HFF-Myc (cell line): ENCODE measurements at places on chromosomes 3 and 15.

DNA sequence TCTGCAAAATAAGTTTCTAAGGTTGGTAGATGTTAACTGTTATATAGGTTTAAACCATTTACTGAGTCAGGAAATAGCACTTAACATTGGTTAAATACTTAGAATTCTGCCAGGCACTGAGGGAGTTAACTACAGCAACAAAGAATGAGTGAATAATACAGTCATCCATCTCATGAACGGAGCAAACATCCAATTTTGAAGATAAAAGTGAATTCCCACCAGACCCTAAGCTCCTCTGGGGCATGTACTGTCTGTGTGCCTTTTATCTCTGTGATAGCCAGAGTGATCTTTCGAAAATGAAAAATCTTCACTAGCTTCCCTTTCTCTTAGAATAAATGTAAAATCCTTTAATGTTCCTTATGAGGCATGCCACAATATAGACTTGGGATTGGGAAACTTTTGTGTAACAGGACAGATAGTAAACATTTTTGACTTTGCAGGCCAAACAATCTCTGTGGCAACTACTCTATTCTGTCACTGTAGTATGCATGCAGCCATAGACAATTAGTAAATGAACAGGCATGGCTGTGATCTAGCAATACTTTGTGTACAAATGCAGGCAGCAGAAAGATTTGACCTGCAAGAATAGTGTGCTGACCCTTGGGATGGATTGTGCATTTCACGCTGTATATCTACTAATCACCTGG, 294.5 kb upstream of the LMCD1 start:
- no peak for DNase-seq

DNA sequence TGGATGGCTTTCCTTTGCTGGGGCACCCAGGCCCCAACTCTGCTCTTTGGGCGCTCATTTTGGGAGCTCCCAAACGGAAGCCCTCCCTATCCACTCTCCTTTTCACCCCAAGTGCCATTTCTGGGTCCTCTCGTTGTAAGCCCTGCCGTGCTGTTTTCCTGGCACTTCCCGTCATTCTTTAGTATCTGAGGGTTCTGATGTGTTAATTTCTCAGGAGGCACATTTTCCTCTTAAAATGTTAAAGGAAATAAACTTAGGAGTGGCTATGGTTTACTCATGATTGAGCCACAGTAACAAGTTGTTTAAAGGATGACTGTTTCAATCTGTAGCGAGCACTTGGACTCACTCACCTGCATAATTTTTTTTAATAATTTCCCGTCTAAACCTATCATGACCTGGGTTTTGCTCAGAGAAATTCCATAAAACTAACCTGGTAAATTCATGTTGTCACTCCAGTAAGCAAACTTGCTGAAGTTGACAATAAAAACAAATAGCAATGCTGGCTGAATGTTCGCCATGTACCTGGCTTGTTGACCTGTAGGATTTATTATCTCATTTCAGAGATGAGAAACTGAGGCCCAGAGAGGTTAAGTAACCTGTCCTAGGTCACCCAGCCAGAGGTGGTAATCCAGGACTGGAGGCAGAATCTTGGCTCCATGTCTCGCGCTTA, 10.6 kb downstream of the ALDH1A3 start:
- DNase-seq: no peak

DNA sequence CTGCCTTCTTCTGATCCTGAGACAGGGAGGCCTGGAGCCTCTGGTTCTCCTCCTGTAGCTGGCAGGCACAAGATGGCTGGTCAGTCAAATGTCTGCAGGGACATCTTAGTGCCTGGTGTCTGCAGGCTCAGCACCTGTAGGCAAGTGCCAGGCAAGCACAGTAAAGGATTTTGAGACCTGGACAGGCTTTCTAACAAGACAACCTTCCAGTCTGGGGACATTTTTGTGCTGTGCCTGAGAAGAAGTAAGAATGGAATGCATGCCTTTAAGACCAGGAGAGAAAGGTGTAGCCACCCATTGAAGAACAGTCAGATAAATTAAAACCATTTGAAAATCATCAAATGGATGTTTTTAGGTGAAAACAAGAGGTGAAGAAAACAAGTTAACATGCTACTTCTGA, 31.2 kb downstream of the DZIP1L start:
- DNase-seq: no peak

DNA sequence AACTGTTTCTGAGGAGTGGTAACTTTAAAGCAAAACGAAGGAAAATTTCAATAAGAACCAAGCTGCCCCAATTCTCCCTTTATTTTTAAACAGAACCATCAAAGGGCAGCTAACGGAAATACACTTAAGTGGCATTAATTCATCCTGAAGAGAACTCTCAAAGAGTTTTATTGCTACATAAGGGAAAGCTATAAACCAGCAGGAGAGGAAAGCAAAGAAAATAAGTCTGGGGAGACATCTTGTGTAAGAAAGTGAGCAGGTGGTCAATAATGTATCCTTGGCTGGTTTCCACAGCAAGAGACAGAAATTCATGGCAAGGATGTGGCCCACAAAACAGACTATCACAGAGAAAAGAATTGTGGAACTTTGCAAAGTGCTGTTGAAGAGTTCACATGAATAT, 40.0 kb upstream of the CMSS1 start:
- DNase-seq: no peak

DNA sequence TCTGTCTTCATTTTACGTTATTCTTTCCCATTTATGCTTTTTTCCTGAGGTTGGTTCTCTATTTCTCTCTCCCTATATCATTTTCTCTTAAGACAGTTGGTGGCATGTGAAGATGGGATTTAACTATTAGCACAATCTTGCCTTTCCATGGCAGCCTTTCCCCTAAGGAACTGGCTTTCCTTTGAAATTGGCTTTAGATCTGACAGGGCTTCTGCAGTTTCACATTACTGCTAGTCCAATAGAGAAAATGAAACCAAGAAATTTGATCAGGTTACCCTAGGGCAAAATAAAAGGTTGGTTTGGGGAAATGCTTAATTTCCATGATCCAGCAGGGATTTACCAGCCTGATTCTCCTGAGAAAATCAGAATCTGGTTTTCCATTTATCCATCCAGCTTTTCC, 22.7 kb upstream of the CHL1 start:
- DNase-seq: no peak

DNA sequence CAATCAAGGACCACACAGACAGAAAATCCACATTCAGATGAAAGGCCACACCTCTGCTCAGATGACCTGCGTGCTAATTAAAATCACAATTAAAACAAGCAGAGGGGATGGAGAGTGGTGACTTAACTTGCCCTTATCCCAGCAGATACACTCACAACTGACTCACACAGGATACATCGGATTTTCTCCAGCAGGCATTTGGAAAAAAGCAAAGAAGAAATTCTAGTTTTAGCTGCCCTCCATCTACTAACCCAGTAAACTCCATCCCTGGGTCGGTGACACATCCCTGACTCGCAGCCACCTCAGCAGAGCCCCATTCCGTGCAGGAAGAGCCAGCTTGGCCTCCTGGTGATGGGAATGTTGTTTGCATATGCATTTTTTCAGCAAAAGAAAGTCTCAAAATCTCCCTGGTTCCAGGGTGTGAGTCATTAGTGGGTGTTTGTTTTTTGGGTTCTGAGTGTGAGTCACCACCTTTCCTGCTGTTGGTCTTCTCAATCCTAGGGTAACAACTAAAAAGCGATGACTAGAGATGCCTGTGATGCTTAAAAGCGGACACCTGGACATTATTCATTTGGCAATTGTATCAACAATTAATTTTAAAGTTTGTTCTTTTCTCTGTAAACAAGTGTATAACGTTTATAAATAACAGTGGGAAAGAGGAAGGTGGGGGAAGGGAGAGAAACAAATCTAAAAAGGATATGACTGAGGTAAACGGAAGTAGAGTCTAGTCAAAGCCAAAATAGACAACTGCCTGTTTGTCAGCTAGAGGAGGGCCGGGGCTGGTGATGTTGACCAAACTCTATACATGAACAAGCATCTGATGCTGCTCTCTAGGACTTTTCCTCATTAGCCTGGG, 49.8 kb upstream of the SLC4A7 start:
- peak; percentile 95 for DNase-seq

- DNase-seq: no peak
These were observed 2.5 kb downstream of the XIRP1 start for GRCh38 chr3:39189959-39190269.

- DNase-seq: no peak
These were observed 1.8 kb downstream of the CLDN18 start for GRCh38 chr3:138011722-138012121.

- DNase-seq: no peak
These were observed 105.8 kb upstream of the RASGRP1 start for GRCh38 chr15:38670128-38671005.

DNA sequence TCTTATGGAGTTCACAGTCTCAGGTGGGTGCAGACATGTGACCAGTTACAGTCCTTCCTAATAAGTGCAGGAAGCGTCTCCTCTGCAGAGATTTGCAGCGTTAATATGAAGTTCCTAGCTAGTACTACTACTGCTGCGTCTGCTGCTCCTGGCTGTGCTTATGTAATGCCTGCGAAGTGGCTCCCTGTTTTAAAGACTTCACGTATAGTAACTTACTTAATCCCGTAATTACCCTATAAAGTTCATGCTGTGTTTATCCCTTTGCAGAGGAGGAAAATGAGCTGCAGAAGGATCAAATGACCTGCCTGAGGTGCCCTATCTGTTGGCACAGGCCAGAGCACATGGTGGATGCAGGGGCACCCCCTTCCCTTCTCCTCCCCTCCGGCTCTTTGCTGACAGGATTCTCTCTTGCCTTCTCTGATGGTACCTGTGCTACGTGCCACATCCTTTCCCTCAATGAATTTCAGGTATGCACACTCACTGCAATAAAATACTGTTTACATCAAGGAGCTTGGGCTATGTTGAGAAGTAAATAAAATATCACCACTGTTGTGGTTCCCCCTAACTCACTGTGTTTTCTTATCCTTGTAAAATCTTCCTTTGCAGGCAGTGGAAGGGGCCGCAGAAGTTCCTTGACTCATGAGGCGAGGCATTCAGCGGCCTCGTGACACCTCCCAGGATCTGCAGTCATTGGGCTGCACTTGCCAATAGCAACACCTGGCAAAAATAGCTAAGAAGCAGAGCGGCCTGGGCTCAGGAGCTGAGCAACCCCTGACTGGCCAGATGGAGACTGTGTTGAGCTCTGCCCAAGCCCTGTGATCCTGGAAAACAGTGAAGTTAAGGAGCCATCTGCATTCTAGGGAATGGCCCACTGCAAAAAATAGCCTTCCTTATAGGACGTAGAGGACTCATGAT, 188.9 kb upstream of the ATP10A start:
- DNase-seq: no peak
